ENCODE measurements at places on chromosomes 7 and 10. TPM values are rescaled to one million over a fixed set of nuclear protein-coding genes. Genes with fewer than 3 reads are reported as not detected.

- H3K36me3 ChIP-seq: no peaks in the 10 kb centered on the region
- H3K27me3 ChIP-seq: no peaks in the 10 kb centered on the region
- H3K4me3 ChIP-seq: no peak overlapping the region
- no peak for DNase-seq
- peaks cover 6% of the 10 kb centered on the region for H3K4me1 ChIP-seq
Observed at GRCh38 chr7:115221456-115221855, 299.6 kb downstream of the MDFIC start.

The EBLN1 gene
- not detected for total RNA-seq

The MNX1 gene
- total RNA-seq: 3.7 TPM

DNA sequence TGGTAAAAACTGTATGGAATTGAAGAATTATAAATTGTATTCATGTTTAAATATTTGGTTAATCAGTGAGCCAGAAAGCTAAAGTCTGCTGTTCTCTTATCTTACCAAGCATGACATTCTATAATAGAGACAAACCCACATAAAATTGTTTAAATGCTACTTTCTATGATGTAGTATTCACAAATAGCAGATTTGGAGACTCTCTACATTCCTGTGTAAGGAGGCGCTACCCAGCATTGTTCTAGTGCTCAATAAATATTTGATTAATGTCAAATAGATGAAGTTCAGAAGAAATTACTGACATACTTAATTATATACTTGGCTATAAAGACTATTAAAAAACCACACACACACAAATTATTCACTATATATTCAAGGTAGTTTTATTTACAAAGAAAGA, 49.8 kb downstream of the DOCK4 start:
- peaks cover 19% of the 10 kb centered on the region for H3K4me1 ChIP-seq
- no peak for DNase-seq
- no peak overlapping the region for H3K27ac ChIP-seq
- H3K36me3 ChIP-seq: no peaks in the 10 kb centered on the region
- no peak overlapping the region for H3K4me3 ChIP-seq

GRCh38 chr7:2823130-2823529, 21.0 kb downstream of the GNA12 start:
- peak overlapping the region; percentile 92 for H3K27ac ChIP-seq
- H3K4me3 ChIP-seq: no peak overlapping the region
- peaks cover 45% of the 10 kb centered on the region for H3K4me1 ChIP-seq
- DNase-seq: no peak
- no peaks in the 10 kb centered on the region for H3K36me3 ChIP-seq
- H3K27me3 ChIP-seq: no peaks in the 10 kb centered on the region

DNA sequence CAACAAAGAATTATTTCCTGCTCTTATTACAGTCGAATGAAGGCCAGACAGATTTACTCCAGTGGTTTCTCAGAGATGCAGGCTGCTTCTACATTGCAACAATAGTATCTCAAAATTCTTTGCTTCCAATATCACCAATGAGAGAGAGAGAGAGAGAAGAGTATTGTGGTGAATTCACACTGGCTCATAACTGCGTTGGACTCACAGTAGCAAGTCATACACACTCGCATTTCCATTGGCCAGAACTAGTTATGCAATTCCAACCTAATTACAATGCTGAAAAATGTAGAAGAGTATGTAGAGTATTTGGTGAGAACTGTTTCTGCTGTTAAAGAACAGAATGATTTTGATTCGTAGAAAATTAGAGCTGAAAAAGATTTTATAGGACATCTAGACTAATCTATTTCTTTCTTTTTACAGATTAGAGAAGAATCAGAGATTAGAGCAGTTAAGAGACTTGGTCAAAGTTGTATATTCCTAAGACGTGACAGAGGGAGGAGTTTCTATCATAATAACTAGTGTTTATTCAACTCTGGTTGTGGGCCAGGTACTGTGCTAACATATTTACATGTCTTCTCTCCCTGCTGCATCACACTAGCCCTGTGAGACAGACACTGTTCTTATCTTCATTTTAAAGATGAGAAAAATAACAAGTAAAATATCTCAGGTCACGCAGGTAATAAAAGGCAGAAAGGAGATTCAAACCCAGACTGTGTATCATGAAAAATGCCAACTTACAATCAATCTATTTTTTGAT, 34.6 kb upstream of the PDK4 start:
- no peak overlapping the region for H3K27ac ChIP-seq
- DNase-seq: no peak
- H3K27me3 ChIP-seq: no peaks in the 10 kb centered on the region
- peaks cover 6% of the 10 kb centered on the region for H3K4me1 ChIP-seq

The OR9A4 gene
- not detected for total RNA-seq

DNA sequence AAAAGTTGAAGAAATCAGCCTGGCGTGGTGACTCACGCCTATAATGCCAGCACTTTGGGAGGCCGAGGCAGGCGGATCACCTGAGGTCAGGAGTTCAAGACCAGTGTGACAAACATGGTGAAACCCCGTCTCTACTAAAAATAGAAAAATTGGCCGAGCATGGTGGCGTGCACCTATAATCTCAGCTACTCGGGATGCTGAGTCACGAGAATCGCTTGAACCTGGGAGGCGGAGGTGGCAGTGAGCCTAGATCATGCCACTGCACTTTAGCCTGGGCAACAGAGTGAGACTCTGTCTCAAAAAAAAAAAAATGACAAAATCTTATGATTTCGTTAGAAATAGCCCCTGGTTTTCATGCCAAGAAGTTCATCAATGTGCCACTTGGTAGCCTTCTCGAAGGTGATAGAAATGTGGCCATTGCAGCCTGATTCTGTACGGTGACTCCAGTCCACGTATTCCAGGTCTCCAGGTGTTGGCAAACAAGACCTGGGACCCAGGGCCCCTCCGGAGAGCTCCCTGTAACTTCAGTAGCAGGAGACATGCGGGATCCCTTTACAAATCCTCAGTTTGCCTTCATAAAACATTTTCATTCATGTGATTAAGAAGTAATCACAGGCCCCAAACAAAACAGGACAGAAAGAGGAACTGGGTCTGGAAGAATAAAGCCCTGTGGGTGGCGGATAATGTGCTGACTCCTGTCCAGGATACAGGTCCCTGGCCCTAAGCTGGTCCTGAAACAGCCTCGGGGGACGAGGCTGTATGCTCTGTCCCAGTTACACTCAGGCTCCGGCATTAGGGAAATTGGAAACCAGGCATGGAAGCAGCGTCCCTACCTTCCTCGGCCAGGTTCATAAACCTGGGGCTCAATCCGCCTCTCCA, 207.3 kb upstream of the SH2B2 start:
- H3K4me1 ChIP-seq: peaks cover 25% of the 10 kb centered on the region
- H3K36me3 ChIP-seq: peaks cover 10% of the 10 kb centered on the region
- no peak overlapping the region for H3K4me3 ChIP-seq
- no peak for DNase-seq

The PON2 gene
- total RNA-seq: 56.4 TPM

GRCh38 chr7:4168041-4168440, 514.1 kb upstream of the FOXK1 start:
- no peak for DNase-seq
- no peaks in the 10 kb centered on the region for H3K36me3 ChIP-seq
- H3K27ac ChIP-seq: no peak overlapping the region
- no peaks in the 10 kb centered on the region for H3K27me3 ChIP-seq
- H3K4me3 ChIP-seq: no peak overlapping the region

- H3K4me3 ChIP-seq: no peak overlapping the region
- H3K4me1 ChIP-seq: no peaks in the 10 kb centered on the region
Observed at GRCh38 chr7:40659231-40659630, 524.4 kb downstream of the SUGCT start.

- H3K4me3 ChIP-seq: no peak overlapping the region
- DNase-seq: no peak
- no peak overlapping the region for H3K27ac ChIP-seq
Observed at GRCh38 chr10:34690383-34691049, 124.6 kb downstream of the PARD3 start.

- H3K27me3 ChIP-seq: no peaks in the 10 kb centered on the region
- peaks cover 21% of the 10 kb centered on the region for H3K4me1 ChIP-seq
- no peak overlapping the region for H3K27ac ChIP-seq
- DNase-seq: no peak
Observed at GRCh38 chr7:22715969-22716368, 11.0 kb upstream of the IL6 start.

The CPN1 gene
- total RNA-seq: not detected

The OPTN gene
- total RNA-seq: 10.1 TPM

DNA sequence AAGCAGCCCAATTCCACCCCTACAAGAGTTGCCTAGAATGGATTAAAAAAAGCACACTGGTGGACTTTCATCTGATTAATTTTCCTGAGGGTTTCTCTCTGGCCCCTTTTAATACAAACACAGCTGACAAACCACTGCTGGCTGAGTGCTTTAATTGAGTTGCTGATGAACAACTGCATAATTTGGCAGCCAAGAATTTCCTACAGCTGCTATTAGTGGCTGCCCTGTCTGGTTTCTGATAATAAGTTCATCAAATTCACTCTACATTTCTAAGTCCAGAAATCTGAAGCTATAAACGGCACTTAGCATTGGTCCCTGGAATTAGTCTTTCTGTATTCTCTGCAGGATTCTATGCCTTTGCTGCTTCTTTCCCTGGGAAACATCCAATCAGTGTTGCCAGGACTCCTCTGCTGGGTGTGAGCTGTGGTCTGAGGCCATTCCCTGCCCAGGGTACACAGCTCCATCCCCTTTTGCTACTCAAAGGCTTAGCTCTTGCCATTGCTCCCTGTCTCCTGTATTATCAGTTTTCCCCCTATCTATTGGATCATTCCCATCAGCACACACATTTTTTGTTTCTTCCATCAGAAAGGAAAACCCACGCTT, 110.6 kb downstream of the LSM5 start:
- H3K4me1 ChIP-seq: no peaks in the 10 kb centered on the region
- no peak overlapping the region for H3K4me3 ChIP-seq
- DNase-seq: no peak
- H3K27me3 ChIP-seq: peaks cover 89% of the 10 kb centered on the region
- H3K36me3 ChIP-seq: no peaks in the 10 kb centered on the region

DNA sequence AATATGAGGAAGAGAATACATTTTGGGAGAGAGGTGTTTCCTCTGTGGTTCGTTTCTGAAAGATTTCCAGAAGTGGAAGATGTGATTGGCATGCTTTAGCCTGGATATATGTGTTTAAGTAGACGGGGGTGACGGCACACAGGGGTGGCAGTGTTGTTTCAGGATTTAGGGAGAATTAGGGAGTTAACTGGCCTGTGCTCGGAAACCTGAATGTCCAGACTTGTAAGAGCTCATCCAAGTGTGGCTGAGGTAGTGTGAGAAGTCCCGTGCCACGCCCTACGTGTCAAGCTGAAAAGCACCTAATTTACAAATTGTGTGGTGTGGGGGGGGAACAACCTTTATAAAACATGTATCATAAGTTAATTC, 1.1 kb downstream of the RALA start:
- peak overlapping the region; percentile 83 for H3K4me3 ChIP-seq
- no peak overlapping the region for H3K27ac ChIP-seq
- DNase-seq: peak; percentile 39
- no peaks in the 10 kb centered on the region for H3K36me3 ChIP-seq
- H3K4me1 ChIP-seq: peaks cover 50% of the 10 kb centered on the region
- no peaks in the 10 kb centered on the region for H3K27me3 ChIP-seq

The GJD4 gene
- 0.33 TPM for total RNA-seq

DNA sequence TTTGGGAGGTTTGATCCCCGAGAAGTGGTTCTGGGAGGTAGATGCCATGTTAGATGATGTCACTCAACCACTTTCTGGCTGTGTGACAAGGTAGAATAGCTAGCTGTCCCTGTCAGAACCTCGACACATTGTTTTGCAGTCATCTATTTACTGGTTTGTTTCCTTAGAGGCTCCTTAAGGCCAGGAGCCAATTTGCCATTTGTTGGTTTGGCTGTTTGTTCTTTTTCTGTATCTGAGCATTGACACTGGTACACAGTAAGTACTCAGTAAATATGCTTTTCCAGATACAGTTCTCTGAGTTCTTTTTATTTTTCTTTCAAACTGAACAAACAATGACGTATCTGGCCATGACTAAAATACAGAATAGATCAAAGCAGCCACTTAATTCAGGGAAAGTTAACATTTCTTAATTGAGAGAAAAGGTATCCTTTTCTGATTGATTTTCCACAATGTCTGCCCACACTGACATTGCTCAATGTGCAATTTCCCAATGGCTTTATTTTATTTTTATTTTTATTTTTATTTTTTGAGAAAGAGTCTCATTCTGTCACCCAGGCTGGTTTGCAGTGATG, 121.6 kb downstream of the SPAG6 start:
- H3K4me1 ChIP-seq: no peaks in the 10 kb centered on the region
- no peaks in the 10 kb centered on the region for H3K27me3 ChIP-seq
- peak; percentile 38 for DNase-seq
- no peaks in the 10 kb centered on the region for H3K36me3 ChIP-seq

GRCh38 chr7:121546632-121547543, 150.8 kb upstream of the FAM3C start:
- peaks cover 5% of the 10 kb centered on the region for H3K36me3 ChIP-seq
- H3K27me3 ChIP-seq: no peaks in the 10 kb centered on the region
- peaks cover 36% of the 10 kb centered on the region for H3K4me1 ChIP-seq
- no peak overlapping the region for H3K27ac ChIP-seq
- no peak overlapping the region for H3K4me3 ChIP-seq
- no peak for DNase-seq

The MARVELD1 gene
- total RNA-seq: 25.5 TPM

The GHRHR gene
- not detected for total RNA-seq

GRCh38 chr10:133616371-133617130, 10.0 kb downstream of the FRG2B start:
- H3K27me3 ChIP-seq: no peaks in the 10 kb centered on the region
- no peak overlapping the region for H3K27ac ChIP-seq
- no peaks in the 10 kb centered on the region for H3K36me3 ChIP-seq
- no peak for DNase-seq

GRCh38 chr10:74651565-74651964, 174.8 kb upstream of the KAT6B start:
- no peaks in the 10 kb centered on the region for H3K4me1 ChIP-seq
- no peaks in the 10 kb centered on the region for H3K27me3 ChIP-seq
- H3K36me3 ChIP-seq: peaks cover 4% of the 10 kb centered on the region
- no peak overlapping the region for H3K27ac ChIP-seq

- H3K36me3 ChIP-seq: no peaks in the 10 kb centered on the region
- peak overlapping the region; percentile 36 for H3K27ac ChIP-seq
- peak; percentile 82 for DNase-seq
- peaks cover 28% of the 10 kb centered on the region for H3K4me1 ChIP-seq
- no peaks in the 10 kb centered on the region for H3K27me3 ChIP-seq
- H3K4me3 ChIP-seq: no peak overlapping the region
Observed at GRCh38 chr10:79403441-79404230, 41.8 kb downstream of the ZCCHC24 start.

GRCh38 chr10:77608281-77608680, 29.3 kb downstream of the KCNMA1 start:
- no peak overlapping the region for H3K27ac ChIP-seq
- DNase-seq: no peak
- H3K4me3 ChIP-seq: no peak overlapping the region
- no peaks in the 10 kb centered on the region for H3K36me3 ChIP-seq

- H3K4me3 ChIP-seq: no peak overlapping the region
- H3K4me1 ChIP-seq: no peaks in the 10 kb centered on the region
- no peaks in the 10 kb centered on the region for H3K27me3 ChIP-seq
Observed at GRCh38 chr7:158782761-158783401, 46.4 kb downstream of the ESYT2 start.

DNA sequence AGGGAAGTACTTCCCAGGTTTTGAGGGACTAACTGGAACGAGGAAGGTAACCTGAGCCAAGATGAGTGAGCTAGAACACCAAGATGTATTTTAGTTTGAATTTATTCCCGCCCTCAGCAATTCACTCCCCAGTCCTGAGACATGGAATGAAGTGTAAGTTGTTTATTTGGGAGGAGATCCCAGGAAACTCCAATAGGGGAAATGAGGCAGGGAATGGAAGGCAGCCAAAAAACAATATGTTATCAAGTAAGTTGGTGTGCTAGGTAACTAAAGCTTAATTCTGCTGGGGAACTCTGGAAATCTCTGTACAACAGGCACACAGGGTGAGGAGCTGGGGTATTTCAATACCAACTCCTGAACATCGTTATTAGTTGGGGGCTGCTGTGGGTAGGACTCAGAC, 189.7 kb upstream of the HDAC9 start:
- no peak overlapping the region for H3K4me3 ChIP-seq
- no peaks in the 10 kb centered on the region for H3K36me3 ChIP-seq
- no peaks in the 10 kb centered on the region for H3K4me1 ChIP-seq
